ENCODE measurements at places on chromosomes 7 and 10.

- DNase-seq, result no peak
These were observed 74.1 kb downstream of the VIPR2 start for GRCh38 chr7:159070431-159071148.

- DNase-seq, result no peak
These were observed 32.6 kb downstream of the BEND7 start for GRCh38 chr10:13496164-13496563.

- DNase-seq, result no peak
These were observed 31.2 kb upstream of the FAM20C start for GRCh38 chr7:160958-161725.

GRCh38 chr7:66330961-66331360 is 125.8 kb downstream of the TPST1 start:
- no peak for DNase-seq

DNA sequence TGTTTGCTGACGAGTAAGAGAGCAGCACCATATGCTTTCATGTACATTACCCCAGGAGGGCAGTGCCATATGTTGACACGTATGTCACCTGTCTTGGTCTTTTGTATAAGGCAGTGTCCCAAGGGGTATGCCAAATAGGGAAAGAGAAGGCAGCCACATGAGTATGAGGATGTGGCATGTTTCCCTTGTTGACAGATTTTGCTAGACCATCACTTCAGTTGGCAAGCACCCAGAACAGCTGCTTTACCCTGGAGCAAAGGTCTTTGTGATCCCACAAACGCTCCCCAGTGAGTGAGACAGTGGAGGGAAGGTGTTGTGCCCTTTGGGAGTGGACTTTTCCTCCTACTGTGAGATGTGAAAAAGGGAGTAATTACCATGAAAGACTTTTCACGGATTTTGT is 350.1 kb downstream of the ETV1 start:
- DNase-seq, result no peak

GRCh38 chr10:59361663-59362143 is 646 bp downstream of the FAM13C start:
- no peak for DNase-seq

DNA sequence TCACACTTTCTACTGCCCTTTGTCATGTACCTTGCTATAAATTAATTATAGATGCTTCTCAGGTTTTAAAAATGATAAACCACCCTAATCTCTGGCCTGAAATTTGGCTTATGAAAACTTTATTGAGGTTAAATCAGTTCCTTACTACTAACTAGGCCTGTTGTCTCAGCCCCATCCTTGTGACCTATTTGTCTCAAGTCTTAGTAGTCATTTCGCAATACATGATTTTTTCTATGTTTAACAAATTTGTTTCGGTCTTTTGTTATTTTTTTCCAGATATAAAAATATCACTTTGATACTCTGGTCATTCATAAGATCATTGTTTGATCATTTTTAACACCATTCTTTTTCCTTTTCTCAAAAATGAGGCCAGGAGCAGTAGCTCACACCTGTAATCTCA is 411.6 kb downstream of the GFRA1 start:
- no peak for DNase-seq

- no peak for DNase-seq
These were observed 3.4 kb downstream of the RUFY2 start for GRCh38 chr10:68403701-68404100.

- DNase-seq, result no peak
These were observed 79.7 kb downstream of the ALOX5 start for GRCh38 chr10:45453639-45454255.

GRCh38 chr10:70879207-70879606 is 9.2 kb downstream of the PCBD1 start:
- DNase-seq, result no peak
